Fibroblast of gingiva (primary cell): ENCODE measurements at places on chromosomes 7 and 10.

DNA sequence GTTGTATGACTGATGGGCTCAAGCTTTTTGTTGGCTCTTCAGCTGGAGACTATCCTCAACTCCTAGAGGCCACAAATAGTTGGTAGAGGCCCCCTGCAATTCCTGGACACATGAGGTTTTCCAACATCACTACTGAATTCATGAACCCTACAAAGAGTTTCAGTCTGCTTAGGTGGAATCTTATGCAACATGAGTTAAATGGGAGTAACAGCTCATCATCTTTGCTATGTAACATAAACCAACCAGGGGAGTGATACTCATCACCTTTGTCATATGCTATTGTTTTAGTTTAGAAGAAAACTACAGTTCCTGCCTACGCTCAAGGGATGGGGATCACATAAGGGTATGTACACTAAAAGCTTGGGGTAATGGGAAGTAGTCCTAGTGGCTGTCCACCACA is 729.4 kb downstream of the SORCS1 start:
- DNase-seq: no peak

GRCh38 chr10:88253622-88254021 is 329.5 kb downstream of the RNLS start:
- DNase-seq: no peak

- no peak for DNase-seq
Measured at GRCh38 chr10:9195385-9195784, 1140.9 kb downstream of the GATA3 start.

DNA sequence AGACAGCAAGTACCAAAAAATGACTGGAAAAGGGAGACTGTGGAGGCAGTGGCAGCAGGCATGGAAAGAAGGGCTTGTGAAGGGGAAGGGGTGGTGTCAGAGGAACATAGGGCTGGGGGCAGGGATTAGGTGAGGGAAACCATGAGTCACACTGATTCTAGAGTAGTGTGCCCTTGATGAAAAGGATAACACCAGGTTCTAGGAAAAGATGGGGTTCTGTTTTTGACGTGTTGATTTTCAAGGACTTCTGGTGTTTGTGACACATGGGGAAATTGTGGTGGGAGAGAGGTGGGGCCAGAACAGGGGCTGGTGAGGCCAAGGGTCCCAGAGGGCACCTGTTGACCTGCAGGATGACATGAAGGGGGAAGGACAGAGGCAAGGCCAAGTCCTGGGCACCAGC is 57.1 kb downstream of the FIGNL1 start:
- DNase-seq: no peak

GRCh38 chr7:143388491-143389101 is 7.5 kb downstream of the ZYX start:
- no peak for DNase-seq

DNA sequence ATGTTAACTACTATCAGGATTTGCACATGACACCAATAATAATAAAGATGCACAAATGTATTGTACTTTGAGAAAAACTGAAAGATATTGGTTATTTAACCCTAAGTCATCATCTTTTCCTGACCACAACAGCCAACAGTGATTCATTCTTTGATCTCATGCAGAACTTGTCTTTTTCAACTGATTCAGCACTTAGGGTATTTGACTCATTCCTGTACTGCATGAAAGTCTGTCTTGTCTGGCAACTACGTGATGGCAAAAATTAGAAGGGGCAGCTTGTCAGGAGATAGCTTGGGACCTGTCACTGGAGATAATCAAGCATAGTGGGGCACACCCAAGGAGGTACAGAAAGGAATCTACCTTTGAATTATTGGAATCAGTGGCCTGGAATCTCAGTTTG is 77.8 kb upstream of the LRRC17 start:
- peak; percentile 51 for DNase-seq
